Stomach (tissue), 19 donors: ENCODE measurements at places on chromosomes 1 and 21.

DNA sequence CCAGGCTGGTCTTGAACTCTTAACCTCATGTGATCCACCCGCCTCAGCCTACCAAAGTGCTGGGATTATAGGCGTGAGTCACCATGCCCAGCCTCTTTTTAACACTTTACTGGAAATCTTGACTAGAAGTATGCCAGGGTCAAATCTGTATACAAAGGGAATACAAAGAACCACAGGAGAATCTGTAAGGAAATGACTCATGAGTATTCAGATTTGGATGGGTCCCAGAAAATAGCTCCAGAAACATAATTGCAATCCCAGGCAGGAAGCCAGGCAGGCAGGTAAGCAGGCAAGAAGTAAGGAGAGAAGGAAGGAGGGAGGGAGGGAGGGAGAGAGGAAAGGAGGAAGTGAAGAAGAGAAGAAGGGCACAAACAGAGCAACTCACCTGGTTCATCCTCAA, 22.8 kb upstream of the TIAM1 start:
- H3K4me3 ChIP-seq: no peak overlapping the region
- H3K27me3 ChIP-seq: no peaks in the 10 kb centered on the region
- peak; percentile 38 for DNase-seq
- no peak overlapping the region for H3K27ac ChIP-seq
- H3K4me1 ChIP-seq: no peaks in the 10 kb centered on the region

DNA sequence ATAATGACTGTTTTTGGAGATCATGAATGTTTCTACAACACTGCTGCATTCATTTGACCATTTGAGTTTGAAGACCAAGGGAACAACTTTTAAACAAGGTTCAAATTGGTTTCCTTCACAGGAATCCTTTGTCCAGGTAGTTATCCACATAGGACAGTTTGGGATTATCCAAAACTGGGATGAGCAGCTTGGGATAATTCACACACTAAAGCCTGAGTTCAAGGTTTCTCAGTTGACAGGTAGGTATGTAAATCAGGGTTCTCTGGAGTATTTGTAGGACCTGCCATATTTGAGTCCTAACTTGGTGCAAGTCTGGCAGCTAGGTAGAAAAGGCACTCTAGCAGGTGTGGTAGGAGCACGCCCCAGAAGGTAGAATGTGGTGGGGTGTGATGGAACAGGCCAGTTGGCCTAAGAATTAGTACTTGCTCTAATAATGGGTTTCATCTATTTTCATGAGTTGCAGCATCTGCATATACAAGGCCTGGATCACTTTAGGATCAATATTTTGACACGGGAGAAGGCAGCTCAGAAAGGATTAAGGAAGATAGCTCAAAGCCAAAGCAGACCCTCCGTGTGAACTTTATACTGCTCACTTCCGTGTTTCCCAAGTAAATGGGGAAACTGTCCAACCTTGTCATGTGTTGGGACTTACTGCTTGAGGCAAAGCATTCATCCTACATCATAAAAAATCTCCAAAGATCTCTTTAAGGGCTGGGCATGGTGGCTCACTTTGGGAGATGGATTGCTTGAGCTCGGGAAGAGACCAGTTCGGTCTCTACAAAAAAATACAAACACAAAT, 14.1 kb upstream of the RAB42 start:
- peaks cover 32% of the 10 kb centered on the region for H3K4me1 ChIP-seq
- H3K36me3 ChIP-seq: peaks cover 77% of the 10 kb centered on the region
- H3K27me3 ChIP-seq: no peaks in the 10 kb centered on the region

DNA sequence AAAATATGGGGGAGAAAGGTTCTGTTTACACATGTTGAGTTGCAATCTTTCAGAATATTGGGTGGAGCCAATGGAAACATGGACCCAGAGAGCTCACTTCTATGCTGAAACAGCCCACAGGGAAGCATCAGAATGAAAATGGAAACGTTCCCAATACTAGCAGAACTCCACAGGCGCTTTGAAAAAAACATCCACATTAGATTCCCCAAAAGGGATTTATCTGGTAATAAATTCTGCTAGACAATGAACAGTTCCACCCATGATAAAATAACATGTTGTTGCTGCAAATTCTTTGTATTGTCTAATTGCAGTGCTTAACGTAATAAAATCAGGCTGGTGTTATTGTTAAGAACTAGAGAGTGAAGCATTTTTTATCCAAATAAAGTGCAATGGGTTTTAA, 197.0 kb downstream of the GABPA start:
- no peaks in the 10 kb centered on the region for H3K36me3 ChIP-seq
- no peak overlapping the region for H3K27ac ChIP-seq
- H3K27me3 ChIP-seq: no peaks in the 10 kb centered on the region
- DNase-seq: peak; percentile 56
- H3K4me1 ChIP-seq: peaks cover 56% of the 10 kb centered on the region

GRCh38 chr1:213415691-213416380, 364.8 kb downstream of the RPS6KC1 start:
- H3K27me3 ChIP-seq: no peaks in the 10 kb centered on the region
- no peak overlapping the region for H3K4me3 ChIP-seq
- no peak for DNase-seq
- no peaks in the 10 kb centered on the region for H3K36me3 ChIP-seq

DNA sequence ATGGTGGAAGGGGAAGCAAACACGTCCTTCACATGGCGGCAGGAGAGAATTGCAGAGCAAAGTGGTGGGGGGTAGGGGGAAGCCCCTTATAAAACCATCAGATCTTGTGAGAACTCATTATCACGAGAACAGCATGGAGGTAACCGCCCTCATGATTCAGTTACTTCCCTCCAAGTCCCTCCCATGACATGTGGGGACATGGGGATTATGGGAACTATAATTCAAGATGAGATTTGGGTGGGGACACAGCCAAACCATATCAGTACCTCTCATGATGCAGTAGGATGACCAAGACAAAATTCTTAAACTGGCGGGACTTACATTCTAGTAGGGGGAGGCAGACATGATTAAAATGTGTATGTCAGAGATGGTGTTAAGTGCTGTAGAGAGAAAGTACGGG, 38.8 kb downstream of the WNT4 start:
- H3K36me3 ChIP-seq: peaks cover 4% of the 10 kb centered on the region
- DNase-seq: no peak
- no peak overlapping the region for H3K4me3 ChIP-seq
- no peaks in the 10 kb centered on the region for H3K27me3 ChIP-seq
- H3K4me1 ChIP-seq: peaks cover 24% of the 10 kb centered on the region
- H3K27ac ChIP-seq: no peak overlapping the region

- no peaks in the 10 kb centered on the region for H3K27me3 ChIP-seq
- DNase-seq: no peak
- peak overlapping the region; percentile 44 for H3K27ac ChIP-seq
- peaks cover 78% of the 10 kb centered on the region for H3K36me3 ChIP-seq
- no peak overlapping the region for H3K4me3 ChIP-seq
- H3K4me1 ChIP-seq: peaks cover 10% of the 10 kb centered on the region
These were observed 158.8 kb downstream of the CLIC6 start for GRCh38 chr21:34827445-34828235.

DNA sequence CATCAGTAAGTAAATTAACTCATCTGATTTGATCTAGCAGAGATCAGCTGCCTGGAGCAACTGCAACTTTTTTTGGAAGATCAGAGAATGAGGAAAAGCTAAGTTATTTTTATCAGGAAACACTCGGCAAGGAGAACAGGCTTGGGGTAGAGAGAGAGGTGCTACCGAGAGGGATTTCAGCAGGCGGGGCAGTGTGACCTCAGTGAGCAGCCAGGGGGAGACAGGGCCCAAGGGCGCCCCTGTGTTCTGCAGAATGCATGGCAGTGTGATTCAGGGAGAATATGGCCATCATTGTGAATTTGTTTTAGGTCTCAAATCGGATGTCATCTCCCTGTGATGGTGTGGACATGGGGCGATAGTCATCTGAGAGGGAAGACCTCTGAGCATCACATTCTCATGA, 484.1 kb upstream of the VAMP3 start:
- no peak overlapping the region for H3K4me3 ChIP-seq
- no peaks in the 10 kb centered on the region for H3K27me3 ChIP-seq
- H3K27ac ChIP-seq: no peak overlapping the region
- no peaks in the 10 kb centered on the region for H3K4me1 ChIP-seq
- no peaks in the 10 kb centered on the region for H3K36me3 ChIP-seq
- no peak for DNase-seq

DNA sequence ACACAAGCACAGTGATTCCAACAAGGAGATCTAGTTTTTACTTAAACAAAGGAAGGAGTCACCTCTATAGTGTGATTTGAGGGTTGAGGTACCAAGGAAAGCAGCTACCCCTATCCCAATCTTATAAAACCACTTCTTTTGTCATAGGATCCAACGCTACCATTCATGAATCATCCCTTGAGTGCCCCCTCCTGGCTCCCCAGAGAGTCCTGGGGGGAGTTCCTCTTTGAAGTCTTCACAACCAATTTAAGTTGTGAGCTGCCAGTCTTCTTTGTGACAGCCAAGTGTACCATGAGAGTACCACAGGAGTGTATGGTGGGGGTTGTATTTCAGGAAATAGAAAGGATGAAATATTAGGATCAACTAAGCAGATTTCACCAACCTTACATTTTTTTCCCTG, 39.1 kb upstream of the NHLH2 start:
- no peak for DNase-seq
- H3K27me3 ChIP-seq: peaks cover 8% of the 10 kb centered on the region
- H3K4me1 ChIP-seq: no peaks in the 10 kb centered on the region
- no peak overlapping the region for H3K4me3 ChIP-seq
- no peaks in the 10 kb centered on the region for H3K36me3 ChIP-seq

- peak; percentile 94 for DNase-seq
- peaks cover 25% of the 10 kb centered on the region for H3K4me1 ChIP-seq
- H3K27ac ChIP-seq: peak overlapping the region; percentile 93
- no peaks in the 10 kb centered on the region for H3K27me3 ChIP-seq
- H3K36me3 ChIP-seq: no peaks in the 10 kb centered on the region
These were observed 1.1 kb downstream of the RALGPS2 start for GRCh38 chr1:178726087-178726517.

- no peak overlapping the region for H3K27ac ChIP-seq
- no peak for DNase-seq
- H3K27me3 ChIP-seq: no peaks in the 10 kb centered on the region
- no peak overlapping the region for H3K4me3 ChIP-seq
These were observed 44.8 kb downstream of the USP25 start for GRCh38 chr21:15774590-15774989.

DNA sequence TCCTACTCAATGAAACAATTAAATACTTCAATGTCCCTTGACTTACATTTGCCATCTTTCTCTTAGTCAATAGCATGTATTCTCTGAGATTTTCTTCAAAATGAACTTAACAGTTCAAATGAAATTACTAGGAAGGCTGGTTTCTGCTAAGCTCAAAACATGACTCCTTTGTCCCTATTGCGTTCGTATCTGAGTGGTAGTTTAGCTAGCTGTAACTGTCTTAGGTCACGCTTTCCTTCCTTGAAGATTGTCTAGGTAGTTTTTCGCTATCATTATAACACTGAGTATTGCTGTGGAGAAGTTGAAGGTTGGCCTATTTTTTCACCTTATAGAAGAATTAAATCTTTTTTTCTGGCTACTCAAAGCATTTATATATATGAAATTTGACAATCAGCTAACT, 1535.2 kb downstream of the PLA2G4A start:
- H3K4me1 ChIP-seq: no peaks in the 10 kb centered on the region
- DNase-seq: no peak

DNA sequence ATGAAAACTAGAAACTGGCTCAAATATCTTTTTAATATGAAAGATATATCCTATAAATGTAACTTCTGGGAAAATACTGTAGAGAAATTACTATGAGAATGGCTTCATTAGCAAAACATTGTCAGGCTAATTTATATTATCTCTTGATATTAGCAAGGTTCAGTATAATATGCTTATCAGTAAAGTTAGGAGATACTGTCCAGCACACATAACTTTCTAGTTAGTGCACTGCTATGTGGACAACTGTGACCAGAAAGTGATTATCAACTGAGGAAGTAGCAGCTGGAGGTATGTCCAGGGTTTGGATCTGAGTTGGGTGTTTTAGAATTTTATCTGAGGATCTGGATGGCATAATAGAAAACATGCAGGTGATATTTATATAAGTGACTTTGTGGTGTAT, 7.5 kb downstream of the LRRC8C start:
- no peaks in the 10 kb centered on the region for H3K36me3 ChIP-seq
- no peak overlapping the region for H3K4me3 ChIP-seq
- H3K27me3 ChIP-seq: no peaks in the 10 kb centered on the region

- no peaks in the 10 kb centered on the region for H3K4me1 ChIP-seq
- no peak overlapping the region for H3K27ac ChIP-seq
- H3K4me3 ChIP-seq: no peak overlapping the region
- DNase-seq: no peak
- H3K36me3 ChIP-seq: no peaks in the 10 kb centered on the region
These were observed 180.5 kb downstream of the TGFB2 start for GRCh38 chr1:218525451-218526197.

- H3K27me3 ChIP-seq: no peaks in the 10 kb centered on the region
- no peak overlapping the region for H3K27ac ChIP-seq
- no peak overlapping the region for H3K4me3 ChIP-seq
- no peaks in the 10 kb centered on the region for H3K36me3 ChIP-seq
These were observed 26.2 kb downstream of the RGS7 start for GRCh38 chr1:241330619-241331327.

DNA sequence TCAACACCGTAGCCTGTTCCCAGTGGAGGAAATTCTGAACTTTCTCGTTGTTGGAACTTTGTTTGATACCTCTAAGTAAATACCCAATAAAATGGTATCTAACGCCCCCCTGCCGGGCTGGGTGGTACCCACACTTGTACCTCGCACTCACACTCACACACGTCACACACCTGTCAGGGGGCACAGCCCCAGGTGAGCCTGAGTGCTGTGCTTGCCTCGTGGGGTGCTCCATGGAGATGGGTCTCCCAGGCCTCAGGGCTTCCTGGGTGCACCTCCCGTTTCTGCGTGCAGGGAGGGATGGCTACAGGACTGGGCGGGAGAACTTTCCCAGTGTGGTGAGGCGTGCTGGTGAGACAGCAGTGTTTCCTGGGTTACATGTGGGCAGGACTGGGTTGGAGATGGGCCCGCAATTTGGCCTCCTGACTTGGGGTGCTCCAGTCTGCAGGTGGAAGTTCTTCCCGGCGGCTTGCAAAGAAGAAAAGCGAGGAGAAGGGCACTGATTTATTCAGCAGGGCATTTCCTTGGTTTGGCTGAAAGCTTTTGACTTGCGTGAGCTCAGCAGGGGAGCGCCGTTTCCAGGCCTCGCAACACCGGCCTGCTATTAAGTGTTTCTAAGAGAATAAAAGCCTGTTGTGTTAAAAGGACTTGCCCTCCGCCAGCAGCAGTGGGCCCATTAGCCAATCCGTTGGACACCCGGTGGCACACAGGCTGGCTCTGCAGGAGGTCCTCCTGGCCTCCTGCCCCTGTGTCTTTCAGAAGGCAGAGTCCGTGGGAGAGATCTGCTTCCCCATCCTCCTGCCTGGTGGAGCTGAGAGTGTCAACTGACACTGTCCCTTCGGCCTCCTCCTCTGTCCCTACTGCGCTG, 79.7 kb downstream of the KIF26B start:
- H3K4me3 ChIP-seq: no peak overlapping the region
- H3K27ac ChIP-seq: no peak overlapping the region
- no peak for DNase-seq
- H3K36me3 ChIP-seq: no peaks in the 10 kb centered on the region
- H3K27me3 ChIP-seq: no peaks in the 10 kb centered on the region
